ENCODE measurements at places on chromosomes 16 and 17. TPM values are rescaled to one million over a fixed set of nuclear protein-coding genes. Genes with fewer than 3 reads are reported as not detected.
A peak's percentile ranks its signal among the peaks of the same experiment; 100 is the strongest.

The ZFP1 gene
- 9.1 TPM for total RNA-seq

DNA sequence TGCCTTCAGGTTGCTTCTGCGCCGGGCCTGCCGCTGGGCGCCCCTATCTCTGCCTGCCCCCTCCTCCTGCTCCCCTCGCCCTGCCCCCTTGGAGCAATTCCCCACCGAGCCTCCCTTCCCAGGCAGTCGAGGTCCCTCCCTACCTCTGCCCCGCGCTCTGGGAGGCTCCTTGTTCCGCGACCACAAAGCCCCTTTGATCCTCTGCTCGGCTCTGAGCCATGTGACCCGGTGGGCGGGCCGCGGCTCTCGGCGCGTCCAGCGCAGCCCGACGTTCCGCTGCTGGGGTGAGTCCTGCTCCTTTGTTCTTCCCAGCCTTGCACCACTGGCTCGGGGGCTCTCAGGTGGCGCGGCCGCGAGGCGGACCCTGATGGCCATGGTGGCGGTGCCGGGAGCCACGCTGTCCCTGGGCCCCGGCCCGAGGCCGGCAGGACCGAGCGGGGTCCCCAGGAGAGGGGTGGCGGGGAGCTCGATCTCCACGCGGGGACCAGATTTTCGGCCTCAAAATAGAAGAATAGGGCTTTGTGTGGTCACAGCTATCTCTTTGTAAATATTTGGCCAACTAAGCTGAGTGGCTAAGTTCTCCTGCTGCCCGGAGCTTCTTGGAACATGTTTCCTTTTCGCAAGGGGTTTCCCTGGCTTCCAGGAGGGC, 310.6 kb downstream of the SEC14L1 start:
- no peak for DNase-seq

The KCNAB3 gene
- not detected for total RNA-seq

The CD300LB gene
- total RNA-seq: not detected

The MT1E gene
- total RNA-seq: not detected

DNA sequence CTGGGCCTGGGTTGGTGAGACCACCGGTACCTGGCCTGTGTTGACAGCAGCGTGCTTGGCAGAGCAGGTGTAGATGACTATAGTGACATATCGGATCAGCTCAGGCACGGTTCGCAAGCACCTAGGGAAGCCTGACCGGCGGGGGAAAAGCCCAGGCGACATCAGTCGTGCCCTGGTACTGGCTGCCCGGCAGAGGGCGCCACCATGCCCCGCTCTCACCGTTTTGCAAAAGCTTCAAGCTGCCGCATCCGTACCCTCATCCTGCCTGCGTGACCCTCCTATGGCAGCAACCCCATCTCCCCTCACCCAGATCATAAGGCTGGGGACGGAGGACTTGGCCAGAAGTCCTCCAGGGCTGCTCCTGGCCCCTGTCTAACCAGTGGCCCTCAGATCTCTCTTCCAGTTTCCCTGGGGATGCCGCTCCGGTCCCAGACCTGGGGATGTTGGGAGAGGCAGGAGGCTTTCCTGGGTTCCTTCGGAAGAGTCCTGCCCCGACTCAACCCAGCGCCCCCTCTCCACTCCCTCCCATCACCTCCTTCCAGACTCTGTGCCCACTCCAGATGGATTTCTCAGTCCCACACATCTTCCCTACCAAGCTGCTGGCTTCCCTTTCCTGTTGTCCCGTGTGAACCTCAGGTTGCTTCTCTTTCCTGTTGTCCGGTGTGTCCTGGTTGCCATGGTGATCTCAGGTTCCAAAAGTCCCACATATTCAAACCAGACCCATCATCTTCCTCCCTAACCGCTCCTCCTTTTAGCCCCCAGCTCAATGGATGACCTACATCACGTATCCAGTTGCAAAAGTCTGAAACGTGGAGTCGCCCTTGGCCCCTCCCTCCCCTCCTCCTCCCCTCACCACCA, 13.7 kb downstream of the ALOX12B start:
- DNase-seq: peak; percentile 72

The SLC16A5 gene
- 11.0 TPM for total RNA-seq

The MYH8 gene
- not detected for total RNA-seq

GRCh38 chr16:72284042-72284789, 112.3 kb upstream of the PMFBP1 start:
- no peak for DNase-seq

GRCh38 chr17:82613283-82614094, 34.8 kb downstream of the WDR45B start:
- DNase-seq: no peak

GRCh38 chr16:1533443-1533951, at the start of gene TMEM204:
TSS of gene TMEM204 (plus strand) at chr16:1533666. CDS start at chr16:1534276, 610 bp downstream.
- no peak for DNase-seq

The CFAP97D1 gene
- not detected for total RNA-seq

The CDRT15L2 gene
- total RNA-seq: not detected

The CCL5 gene
- not detected for total RNA-seq

DNA sequence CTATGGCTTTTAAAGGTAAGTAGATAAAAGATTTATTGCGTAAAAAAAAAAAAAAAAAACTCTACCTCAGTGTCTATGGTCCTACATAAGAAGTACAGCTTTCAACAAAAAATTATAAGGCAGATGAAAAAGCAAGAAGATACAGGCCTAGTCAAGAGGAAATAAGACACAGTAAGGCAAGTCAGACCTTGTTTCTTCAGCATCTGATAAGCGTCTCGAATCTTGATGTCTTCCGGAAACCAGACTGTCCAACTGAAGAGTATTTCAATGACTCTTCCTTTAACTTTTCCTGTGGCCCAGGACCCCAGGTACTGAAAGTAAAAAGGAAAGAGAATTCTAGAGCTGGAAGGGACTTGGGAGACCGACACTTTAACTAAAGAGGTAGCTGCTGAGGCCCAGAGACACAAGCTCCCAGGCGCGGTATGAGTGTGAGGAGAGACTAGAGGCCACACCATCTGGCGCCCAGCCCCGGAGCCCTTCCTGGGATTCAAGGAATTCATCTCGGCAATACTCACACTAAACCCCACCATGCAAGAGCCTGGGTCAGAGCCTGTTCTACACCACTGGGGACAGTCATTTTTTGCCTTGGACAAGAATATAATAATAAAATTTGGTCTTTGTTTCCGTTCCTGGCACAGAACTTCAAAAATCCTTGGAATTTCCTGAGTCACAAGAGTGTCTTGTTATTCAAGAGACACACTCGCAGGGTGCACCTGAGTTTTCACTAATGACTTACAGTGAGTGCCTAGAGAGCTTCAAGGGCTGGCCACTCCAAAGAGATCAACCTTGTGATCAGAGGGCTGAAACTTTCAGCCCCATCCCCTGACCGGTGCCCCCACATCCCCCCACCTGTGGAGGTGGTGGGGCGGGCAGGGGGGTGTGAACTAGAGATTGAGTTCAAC, 18.6 kb downstream of the GGA2 start:
- DNase-seq: no peak

The PPP1R1B gene
- total RNA-seq: 8.6 TPM

DNA sequence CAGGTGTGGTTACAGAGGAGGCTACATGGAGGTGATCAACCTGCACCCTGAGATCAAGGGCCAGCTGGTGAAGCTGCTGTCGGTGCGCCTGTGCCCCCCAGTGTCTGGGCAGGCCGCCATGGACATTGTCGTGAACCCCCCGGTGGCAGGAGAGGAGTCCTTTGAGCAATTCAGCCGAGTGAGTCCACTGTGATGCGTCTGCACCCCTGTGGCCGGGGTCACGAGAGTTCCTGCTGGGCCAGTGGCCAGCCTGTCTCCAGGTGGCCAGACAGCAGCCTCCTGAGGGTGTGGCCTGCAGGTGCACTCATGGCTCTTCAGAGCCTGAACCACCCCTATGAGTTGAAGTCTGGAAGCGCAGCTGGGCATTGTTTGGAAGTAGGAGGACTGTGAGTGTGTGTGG, 38.1 kb downstream of the GPT2 start:
- no peak for DNase-seq

The RNF112 gene
- not detected for total RNA-seq

DNA sequence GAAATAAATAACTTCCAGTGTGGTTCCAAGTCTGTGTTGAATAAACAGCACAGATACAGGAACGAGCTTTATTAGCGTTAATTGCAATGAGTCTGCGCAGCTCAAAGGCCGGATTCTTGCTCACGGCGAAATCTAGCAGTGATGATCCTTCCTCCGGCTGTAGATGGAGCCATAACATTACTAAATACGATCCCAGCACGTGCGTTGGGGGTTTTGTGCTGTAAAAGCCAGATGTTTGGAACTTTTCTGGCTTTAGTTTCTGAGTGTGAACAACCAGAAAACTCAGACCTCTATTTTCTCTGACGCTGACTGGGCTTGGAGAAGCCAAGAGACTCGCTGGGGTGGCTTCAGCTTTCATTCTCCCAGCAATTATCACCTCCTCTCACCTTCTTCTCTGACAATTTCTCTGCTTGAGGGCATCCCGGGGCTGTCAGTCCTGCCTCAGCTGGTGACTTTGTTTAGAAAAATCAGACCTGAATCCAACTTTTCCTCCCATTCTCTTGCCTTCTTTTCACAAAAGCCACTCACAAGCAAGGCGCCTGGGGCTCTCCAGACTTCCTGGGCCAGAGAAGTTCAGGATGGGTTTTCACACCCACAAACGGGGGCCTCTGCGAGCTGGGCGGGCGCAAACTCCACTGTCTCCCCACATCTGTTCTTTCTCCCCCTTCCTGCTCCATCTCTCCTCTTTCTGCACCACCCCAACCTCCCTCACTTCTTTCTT, 47.1 kb upstream of the AKTIP start:
- peak; percentile 28 for DNase-seq

GRCh38 chr16:51450909-51451308, 299.8 kb upstream of the SALL1 start:
- DNase-seq: no peak

- DNase-seq: peak; percentile 56
Measured at GRCh38 chr16:85675251-85675874, 13.4 kb downstream of the GINS2 start.

- peak; percentile 54 for DNase-seq
Measured at GRCh38 chr16:3020247-3020603, at the start of gene TNFRSF12A. TSS of gene TNFRSF12A (plus strand) at chr16:3020368. CDS start at chr16:3020398, 30 bp downstream.

GRCh38 chr17:68576811-68577496, 24.2 kb downstream of the FAM20A start:
- no peak for DNase-seq
